Lung (tissue), 17 donors: ENCODE measurements at places on chromosomes 7 and 10. TPM values are rescaled to one million over a fixed set of nuclear protein-coding genes. Genes with fewer than 3 reads are reported as not detected.

The TMEM270 gene
- total RNA-seq, result not detected

DNA sequence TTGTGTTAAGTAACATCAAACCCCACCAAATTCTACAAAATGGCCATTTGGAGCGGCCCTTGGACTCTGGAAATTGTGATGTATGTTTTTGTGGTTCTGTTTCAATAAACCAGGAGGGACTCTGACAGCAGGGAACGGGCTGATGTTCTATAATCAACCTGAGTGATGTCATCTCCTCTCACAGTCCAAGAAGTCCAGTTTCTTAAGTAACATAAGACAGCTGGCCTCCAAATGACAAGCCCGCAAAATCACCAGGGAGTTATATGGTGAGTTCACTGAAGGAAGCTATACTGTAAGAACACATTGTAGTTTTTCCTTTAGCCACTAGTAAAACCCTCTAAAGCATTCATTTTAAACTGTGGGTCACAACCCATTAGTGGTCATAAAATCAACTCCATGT, 34.0 kb downstream of the GOT1 start:
- DNase-seq, result no peak

- no peak for DNase-seq
These were observed 108.8 kb downstream of the MAD1L1 start for GRCh38 chr7:2123916-2124315.

DNA sequence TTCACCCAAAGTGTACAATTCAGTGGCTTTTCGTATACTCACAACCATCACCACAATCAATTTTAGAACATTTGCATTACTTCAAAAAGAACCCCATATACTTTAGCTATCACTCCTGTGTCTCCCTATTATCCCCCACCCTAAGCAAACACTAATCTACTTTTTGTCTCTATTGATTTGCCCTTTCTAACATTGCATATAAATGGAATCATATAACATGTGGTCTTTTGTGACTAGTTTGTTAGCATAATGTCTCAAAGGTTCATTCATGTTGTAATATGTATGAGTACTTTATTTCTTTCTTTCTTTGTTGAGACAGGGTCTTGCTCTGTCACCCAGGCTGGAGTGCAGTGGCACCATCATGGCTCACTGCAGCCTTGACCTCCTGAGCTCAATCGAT, 21.0 kb upstream of the DNAJC12 start:
- no peak for DNase-seq

The EFCAB10 gene
- total RNA-seq, result 18.5 TPM

GRCh38 chr10:24331457-24331856, 122.5 kb downstream of the KIAA1217 start:
- DNase-seq, result peak; percentile 42

DNA sequence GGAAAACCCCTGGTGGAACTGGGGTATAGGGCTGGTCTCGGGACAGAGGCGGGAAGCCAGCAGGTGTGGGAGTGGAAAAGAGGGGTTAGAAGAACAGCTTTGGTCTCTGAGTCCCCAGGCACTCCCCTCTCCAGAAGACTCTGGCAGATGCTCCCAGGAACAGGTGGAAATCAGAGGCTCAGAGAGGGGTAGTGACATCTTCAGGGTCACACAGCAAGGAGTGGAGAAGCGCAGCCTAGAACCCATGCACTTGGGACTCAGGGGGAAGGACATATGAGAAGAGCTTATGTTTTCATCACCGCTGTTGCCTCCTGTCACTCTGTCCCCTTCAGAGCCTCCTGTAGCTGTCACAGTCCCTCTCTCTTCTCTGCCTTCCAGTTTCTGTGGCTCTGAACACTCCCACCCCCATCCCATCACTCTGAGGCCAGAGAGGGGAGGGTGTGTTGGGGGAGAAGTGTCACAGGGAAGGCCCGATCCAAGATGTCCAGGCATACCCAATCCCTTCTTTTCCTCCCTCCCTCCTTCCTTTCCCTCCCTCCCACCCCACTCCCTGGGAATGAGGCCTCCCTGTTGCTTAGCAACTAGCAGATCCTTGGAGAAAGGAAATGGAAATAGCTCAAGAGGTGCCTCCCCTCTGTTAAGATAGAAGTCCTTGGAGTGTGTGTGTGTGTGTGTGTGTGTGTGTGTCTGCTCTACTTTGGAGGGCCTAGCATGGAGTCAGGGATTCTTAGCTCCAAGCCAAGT, 32.0 kb downstream of the SRRM3 start:
- DNase-seq, result peak; percentile 29

The NPTX2 gene
- total RNA-seq, result 0.46 TPM

The MEOX2 gene
- total RNA-seq, result 103 TPM

GRCh38 chr7:131692131-131692960, 135.9 kb upstream of the PODXL start:
- peak; percentile 49 for DNase-seq
